ENCODE measurements at places on chromosomes 2 and 18.

DNA sequence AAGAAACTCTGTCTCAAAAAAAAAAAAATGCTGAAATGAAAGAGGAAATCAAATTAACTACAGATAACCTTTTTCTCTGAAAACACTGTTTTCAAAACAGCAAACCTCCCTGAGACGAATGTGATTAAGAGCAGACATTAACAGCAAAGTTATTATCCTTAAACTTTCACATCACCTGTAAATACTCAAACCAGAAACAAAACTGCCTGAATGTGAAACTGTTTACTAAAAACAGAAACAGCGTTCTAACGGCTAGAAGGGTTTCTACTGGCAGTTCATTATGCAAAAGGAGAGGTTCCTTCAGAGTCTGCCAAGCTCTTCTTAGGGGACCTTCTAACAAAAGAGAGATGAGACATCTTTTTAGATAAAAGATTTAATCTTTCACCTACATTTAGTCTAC is 45.9 kb downstream of the PNO1 start:
- DNase-seq = no peak

GRCh38 chr2:168147830-168148794 is 99.3 kb downstream of the STK39 start:
- DNase-seq = no peak

GRCh38 chr18:69980509-69980908 is 32.8 kb upstream of the CD226 start:
- DNase-seq = no peak

- DNase-seq = no peak
These were observed 253.4 kb downstream of the ETAA1 start for GRCh38 chr2:67650291-67651133.

DNA sequence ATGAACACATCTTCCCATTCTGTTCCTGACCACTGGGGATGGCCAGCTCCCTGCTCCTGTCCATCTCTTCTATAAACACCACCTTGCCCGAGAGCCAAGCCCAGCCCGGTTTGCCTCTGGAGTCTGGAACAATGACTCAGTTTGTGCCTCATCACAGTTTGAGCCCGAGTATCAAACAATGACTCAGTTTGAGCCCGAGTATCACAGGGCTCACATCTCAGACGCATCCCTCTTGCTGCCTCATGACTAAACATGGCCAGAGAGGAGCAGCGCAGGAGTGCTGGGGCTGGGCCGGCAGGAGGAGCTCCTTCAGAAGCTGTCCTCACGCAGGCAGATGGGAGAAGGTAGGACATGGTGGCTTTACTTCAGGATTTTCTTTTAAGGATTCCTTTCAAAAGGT is 68.7 kb downstream of the PXDN start:
- DNase-seq = no peak

DNA sequence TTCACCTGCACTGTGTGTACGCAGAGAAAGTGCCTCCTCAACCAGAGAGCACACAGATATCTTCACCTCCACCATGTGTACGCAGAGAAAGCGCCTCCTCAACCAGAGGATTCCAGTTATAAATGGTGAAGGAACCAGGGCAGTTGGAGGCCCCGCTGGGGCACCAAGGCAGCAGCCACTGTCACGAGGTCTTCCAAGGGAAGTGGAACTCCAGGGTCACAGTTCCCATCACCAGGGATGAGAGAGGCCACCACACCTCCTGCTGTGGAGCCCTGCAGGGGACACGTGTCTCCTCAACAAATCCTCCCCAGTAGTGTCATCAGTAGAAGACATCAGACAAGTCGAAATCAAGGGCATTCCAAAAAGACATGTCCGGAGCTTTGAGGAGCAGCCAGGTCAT is 28.2 kb upstream of the NFATC1 start:
- no peak for DNase-seq

DNA sequence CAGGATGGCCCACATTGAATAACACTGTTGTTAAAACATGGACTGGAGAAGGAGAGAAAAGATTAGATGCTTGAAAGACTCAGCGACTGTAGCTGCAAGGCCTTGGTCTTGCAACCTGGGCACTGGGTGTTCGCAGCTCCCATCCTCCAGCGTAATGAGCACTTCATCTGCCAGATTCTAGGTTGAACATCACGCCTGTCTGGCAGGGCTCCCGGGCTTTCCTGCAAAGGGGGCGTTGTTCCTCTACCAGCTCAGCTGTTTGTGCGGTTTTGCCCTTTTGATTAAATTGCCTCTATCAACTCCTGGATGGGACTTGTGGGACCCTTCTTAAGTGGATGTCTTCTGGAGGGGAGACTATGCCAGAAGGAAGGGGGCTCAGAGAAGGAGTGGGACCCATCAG is 215.4 kb downstream of the KLHL29 start:
- DNase-seq = no peak

GRCh38 chr2:111145103-111145760 is 24.5 kb downstream of the BCL2L11 start:
- DNase-seq = no peak

- no peak for DNase-seq
These were observed 254.6 kb downstream of the CDH20 start for GRCh38 chr18:61587865-61588264.

GRCh38 chr2:218271865-218272530 is 1.7 kb downstream of the PNKD start:
- no peak for DNase-seq

- no peak for DNase-seq
These were observed 437.2 kb upstream of the HS6ST1 start for GRCh38 chr2:128755695-128756364.

DNA sequence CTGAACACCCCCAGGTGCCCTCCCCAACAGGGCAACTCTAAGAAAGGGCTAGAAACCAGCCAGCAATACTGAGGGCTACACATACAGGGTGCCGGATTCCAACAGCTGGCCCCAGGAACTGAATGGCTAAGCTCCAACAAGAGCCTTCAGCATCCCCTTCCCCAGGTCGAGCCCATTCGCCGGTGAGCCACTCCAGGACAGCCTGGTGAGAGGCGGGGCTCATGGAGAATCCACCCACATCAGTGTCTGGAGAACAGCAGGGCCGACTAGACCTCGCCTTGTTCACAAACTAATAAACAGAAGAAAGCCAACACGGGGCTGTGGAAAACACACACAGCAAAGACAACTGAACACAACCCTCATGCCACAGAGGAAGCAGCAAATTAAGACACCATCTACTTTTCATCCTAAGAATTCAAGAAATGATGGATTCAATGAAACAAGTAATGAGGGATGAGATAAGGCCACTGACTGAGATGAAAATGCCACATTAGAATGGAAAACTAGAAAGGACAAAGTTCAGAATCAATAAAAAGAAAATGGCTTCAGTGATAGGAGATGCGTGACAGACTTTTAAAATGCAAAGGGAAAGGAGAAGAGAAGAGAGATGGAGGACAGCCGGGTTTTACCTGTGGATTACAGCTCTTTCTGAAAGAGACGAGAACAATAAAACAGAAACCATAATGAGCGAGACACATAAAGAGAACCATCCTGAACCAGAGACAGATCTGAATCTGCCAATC is 8.2 kb downstream of the PER2 start:
- DNase-seq = no peak

- DNase-seq = no peak
These were observed 518.5 kb downstream of the TSN start for GRCh38 chr2:122273785-122274419.

DNA sequence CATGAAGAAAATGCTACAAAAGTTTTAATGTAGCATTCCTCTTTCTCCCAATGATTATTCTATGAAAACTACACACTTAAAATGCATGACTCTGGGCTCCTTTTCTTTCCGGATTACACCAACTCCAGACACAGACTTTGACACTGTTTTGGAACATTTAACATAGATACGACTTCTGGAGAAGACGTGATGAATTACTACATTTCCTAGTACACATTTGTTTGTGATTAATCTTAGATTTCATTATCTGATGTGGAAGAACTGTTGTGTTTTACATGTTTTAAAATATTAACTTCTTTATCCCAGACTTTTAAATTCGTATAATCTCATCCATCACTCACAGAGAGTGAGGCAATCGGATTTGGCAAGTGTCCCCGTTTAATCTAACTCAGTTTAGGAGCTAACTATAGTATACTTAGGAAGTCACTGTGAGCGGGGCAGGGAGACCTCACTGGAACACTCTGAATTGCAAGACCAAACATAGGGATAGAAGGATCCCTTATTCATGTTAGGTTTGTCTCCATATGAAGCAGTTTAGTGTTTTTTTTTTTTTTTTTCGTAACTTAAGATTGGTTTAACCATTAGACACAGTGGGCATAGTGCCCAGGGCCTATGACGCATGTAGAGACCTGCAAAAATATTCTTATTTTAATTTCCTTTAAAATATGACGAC is 66.7 kb downstream of the PDE1A start:
- no peak for DNase-seq

GRCh38 chr18:74722237-74722636 is 124.6 kb downstream of the ZNF407 start:
- no peak for DNase-seq

DNA sequence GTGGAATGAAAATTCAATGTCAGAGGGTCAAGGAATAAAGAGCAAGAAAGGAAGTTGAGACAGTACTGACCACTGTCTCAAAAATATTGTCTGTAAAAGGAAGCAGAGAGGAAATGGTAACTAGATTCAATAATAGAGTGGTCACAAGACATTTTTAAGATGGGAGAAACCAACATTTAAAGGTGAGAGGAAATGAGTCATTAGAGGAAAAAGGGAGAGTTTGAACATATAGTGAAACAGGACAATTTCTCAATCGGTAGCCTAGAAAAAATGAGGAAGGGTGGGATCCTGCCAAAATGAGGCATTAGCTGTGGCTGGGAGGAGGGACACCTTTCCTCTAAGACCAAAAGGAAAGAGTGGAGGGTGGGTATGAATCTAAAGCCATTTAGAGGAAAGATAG is 288.5 kb downstream of the SP3 start:
- DNase-seq = no peak

GRCh38 chr2:183408562-183408961 is 284.3 kb downstream of the NUP35 start:
- no peak for DNase-seq

GRCh38 chr2:105557021-105557920 is 158.4 kb upstream of the FHL2 start:
- no peak for DNase-seq

All from stimulated activated CD8-positive, alpha-beta memory T cell treated with anti-CD3 and anti-CD28 coated beads, Interleukin-4, amount 100 ng/mL, for 1 hour (primary cell).